Dorsolateral prefrontal cortex (tissue), 122 donors: ENCODE measurements at places on chromosomes 1 and 21.

DNA sequence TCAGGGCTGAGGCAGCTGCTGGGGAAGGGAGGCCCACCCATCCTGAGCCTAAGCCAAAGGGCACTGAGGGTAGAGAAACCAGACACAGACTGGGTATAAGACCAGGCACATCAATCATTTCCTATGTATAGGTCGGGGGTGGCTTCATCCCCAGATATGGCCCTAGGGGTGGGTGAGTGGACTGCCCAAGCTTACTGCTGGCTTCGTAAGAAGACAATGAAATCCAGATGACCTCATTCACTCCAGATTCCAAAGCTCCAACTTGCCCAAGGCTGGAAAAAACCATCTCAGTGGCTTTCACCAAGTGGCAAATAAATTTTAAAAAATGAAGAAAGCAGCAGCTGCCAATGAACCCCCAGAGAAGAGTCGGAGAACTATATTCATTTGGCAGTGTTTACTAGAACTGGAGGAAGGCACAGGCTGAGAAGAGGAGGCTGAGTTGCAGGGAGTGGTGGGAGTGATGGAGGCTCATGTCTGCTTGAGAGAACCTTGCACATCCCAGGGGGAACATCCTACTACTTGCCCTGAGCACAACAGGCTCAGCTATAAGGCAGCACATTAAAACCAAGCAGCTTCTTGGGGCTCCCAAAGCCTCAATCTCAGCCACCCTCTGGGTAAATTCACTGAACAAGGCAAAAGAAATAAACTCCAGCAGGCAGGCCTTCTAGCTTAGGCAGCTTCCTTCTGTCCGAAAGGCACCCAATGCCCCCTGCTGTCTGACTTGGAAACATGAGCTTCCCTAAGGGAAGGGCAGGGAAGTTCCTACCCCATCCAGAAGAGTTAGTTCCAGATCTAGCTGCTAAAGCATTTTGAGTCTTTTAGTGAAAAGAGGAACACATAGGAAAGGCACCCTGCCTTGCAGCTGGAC lies 14.1 kb downstream of the PEA15 start:
- DNase-seq, result peak; percentile 65

DNA sequence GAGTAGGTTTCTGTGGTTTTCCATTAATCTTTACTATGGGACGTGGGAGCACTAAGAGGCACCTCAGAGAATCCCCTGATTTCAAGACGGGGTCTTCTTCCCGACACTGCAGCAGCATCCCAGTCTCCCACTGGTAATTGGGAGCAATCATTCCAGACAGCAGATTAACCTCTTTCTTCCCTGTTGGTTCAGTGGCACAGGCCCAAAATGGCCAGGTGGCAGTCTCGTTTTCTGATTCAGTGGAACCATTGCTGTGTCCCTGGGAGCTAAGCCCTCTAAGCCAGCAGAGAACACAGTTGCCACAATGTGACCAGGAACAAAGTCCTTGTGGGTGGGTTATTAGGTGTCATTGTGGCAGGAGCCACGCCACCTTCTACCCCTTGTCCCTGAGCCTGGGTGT lies 342.1 kb downstream of the MATN1 start:
- no peak for DNase-seq

GRCh38 chr1:944341-945325 lies 14.4 kb downstream of the NOC2L start:
- DNase-seq, result no peak

DNA sequence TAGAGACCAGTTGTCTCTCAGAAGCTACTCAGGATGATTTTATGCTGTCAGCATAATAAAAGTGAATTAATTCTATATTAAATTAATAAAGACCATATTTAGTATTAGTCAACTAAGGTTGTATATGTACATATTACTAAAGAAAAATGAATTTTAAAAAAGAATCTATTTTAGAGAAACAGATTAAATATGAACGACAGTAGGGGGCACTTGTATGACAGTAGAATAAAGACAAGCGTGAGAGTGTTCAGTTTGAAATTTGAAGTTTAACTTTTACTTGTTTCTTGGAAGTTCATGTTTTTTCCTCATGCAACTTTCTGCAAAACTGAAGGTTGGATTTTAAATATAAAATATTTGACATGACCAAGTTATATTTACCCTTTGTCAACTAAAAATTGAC lies 67.9 kb upstream of the MACF1 start:
- no peak for DNase-seq

DNA sequence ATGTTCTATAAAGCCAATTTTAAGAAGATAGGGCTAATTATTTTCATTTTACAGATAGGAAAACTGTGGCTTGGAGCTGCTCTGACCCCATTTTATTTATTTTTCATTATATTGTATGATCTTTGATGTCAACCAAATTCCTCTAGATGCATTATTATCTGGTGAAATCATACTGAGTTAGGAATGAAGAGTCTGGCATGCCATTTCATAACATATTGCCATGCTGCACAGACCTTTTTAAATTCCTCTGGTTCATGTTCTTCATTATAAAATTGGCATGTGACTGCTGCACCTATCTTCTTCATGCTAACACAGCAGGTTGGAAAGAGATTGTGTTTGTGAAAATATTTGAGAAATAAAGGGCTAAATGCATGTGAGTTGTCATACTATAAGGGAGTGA lies 12.7 kb downstream of the PRRX1 start:
- no peak for DNase-seq

GRCh38 chr1:9181176-9181906 lies 52.4 kb upstream of the GPR157 start:
- peak; percentile 65 for DNase-seq

GRCh38 chr1:43509740-43510375 lies 20.8 kb upstream of the PTPRF start:
- DNase-seq, result no peak

- DNase-seq, result peak; percentile 74
Measured at GRCh38 chr1:36133484-36133883, 8.5 kb upstream of the COL8A2 start.

- no peak for DNase-seq
Measured at GRCh38 chr1:197178998-197179397, 32.5 kb upstream of the ASPM start.

DNA sequence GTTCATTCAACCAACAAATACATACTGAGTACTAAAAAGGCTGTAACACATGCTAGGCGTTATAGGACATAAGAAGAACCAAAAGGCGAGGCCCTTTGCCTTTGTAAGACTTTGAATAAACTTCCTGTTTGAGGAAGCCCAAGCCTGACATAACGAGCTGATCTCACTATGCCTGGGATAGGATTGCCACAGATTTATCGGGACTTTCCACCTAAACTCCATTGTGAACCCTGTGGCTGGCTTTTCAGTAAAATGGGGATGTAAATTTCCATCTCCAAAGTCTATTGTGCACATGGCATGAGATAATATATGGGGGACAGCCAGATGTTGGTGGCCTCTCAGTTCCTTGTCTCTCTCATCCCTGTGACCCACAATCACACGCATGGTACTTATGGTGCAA lies 41.9 kb downstream of the LMO4 start:
- DNase-seq, result no peak

- no peak for DNase-seq
Measured at GRCh38 chr1:2290171-2290578, 62.1 kb downstream of the SKI start.

- peak; percentile 44 for DNase-seq
Measured at GRCh38 chr1:204493145-204493983, 1.2 kb downstream of the PIK3C2B start.

DNA sequence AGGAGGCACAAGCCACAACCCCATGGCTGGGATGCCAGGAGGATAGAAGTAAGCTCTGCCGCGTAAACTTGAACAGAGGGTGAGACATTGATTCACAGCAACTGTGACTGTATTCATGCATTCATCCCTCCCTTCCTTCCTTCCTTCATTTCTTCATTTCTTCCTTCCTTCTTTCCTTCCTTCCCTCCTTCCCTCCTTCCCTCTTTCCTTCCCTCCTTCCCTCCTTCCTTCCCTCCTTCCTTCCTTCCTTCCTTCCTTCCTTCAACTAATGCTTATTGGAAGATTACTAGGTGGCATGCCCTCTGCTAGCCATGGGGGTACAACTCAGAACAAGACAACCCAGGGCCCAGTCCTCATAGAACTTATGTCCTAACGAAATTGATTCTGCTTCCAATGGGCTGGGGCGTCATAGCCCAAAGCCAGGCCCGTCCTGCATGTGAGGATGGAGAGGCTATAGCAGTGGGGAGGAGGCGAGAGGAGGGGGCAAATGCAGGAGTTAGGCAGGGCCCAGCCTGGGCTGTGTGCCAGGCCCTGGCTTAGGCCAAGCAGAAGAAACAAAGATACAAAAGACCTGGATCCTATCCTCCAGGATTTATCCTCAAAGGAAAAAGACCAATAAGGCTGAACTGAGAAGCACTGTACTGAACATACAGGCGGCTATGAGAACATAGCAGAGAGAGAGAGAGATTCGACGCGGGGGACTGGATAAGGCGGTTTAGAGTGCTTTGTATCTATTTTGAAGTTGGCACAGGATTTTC lies 24.4 kb upstream of the PAXBP1 start:
- no peak for DNase-seq

DNA sequence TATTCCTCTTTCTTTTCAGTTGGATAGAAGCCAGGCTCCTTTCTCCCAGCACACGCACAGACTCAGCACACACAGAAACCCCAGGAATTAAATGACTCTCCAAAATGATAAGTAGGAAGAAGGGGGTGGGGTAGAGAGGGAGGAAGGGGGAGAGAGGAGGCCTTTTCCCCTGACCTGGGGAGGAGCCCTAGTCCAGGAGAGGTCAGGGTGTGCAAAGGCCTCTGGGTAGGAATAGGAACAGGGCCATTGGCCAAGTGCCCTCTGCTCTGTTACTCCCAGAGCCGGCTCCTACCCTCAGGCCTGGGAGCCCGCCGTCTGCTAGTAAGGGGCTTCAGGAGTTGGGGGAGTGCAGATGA lies 35.6 kb upstream of the PUM1 start:
- DNase-seq, result no peak

DNA sequence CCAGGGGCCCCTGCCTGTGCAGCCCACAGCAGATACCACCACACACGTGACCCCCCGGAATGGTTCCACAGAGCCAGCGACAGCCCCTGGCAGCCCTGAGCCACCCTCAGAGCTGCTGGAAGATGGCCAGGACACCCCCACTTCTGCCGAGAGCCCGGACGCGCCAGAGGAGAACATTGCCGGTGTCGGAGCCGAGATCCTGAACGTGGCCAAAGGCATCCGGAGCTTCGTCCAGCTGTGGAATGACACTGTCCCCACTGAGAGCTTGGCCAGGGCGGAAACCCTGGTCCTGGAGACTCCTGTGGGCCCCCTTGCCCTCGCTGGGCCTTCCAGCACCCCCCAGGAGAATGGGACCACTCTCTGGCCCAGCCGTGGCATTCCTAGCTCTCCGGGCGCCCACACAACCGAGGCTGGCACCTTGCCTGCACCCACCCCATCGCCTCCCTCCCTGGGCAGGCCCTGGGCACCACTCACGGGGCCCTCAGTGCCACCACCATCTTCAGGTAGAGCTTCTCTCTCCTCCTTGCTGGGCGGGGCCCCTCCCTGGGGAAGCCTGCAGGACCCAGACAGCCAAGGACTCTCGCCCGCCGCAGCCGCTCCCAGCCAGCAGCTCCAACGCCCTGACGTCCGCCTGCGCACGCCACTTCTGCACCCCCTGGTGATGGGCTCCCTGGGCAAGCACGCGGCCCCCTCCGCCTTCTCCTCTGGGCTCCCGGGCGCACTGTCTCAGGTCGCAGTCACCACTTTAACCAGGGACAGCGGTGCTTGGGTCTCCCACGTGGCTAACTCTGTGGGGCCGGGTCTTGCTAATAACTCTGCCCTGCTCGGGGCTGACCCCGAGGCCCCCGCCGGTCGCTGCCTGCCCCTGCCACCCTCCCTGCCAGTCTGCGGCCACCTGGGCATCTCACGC lies 51.0 kb downstream of the COL18A1 start:
- DNase-seq, result no peak

DNA sequence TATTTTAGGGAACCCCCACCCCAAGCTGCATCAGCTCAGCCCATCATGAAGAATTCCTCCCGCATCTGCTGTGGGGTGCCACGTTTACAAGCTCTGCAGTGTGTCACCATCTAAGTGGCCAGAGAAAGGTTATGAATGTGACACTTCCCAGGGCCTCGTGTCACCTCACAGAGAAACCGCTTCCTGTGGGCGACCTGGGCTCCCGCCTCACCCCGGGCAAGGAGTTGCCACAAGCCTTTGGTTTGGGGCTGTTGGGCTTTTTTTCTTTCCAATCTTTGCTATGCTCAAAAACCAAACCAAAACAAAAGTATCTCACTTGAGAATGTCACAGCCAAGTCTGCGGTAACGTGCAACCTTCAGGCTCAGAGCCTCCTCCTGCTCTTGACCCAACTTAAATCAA lies 82.1 kb upstream of the ARHGEF16 start:
- DNase-seq, result no peak

- no peak for DNase-seq
Measured at GRCh38 chr1:44289530-44289929, 65.5 kb downstream of the ERI3 start.

- DNase-seq, result no peak
Measured at GRCh38 chr1:89809556-89809955, 11.3 kb upstream of the LRRC8D start.

GRCh38 chr1:119373465-119373864 lies 4.9 kb downstream of the HAO2 start:
- no peak for DNase-seq

DNA sequence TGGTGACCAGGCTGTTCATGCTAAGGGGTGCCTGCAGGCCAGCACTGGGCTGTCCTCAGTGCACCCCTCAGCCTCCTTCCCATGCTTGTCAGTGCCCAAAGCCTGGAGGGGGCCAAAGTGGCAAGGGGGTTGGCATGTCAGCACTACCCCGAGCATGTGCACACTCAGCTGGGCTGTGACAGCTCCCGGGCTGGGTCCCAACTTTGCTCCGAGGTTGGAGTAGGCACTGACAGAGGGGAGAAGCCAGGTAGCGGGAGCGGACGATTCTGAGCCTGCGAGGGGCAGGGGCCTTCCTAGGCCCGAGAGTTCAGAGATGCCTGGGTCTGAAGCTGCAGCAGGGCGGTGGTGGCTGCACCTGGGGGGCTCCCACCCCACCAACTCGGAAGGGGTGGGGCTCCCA lies 119.0 kb downstream of the MAST2 start:
- DNase-seq, result no peak

DNA sequence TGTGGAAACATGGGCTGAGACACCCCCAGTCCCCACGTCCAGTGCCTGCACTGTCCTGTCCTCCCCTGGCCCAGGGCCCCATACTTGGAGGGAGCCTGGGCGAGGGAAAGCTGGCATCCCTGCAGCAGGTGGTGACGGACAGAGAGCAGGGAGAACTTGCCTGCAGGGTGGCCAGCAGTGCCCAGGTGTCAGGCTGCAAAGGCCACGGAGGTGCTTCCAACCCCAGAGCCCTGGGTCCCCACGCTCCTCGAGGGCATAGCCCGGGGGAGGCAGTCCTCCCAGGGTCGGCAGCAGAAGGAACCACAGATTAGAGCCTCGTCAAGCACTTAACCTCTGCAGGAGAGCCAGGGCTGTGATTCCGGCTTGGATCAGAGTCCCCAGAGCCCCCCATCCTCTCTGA lies 77.5 kb downstream of the ARHGEF16 start:
- DNase-seq, result no peak

DNA sequence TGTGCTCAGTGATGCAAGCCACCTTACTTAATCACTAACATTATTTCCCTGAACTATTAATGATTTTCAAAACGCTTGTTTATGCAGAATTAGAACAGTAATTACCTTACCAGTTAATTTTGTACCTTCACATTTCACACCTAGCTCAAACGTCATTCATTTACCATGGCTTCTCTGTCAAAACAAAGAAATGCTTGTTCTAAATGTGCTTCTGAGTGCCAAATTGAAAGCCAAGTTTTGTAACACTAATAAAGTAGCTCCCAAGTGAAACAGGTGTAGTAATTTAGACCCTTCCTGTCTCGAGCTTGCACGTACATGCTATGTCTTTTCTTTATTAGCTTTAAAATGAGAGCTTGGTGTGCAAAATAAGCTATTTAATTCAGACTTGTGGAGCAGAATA lies 533.7 kb upstream of the PKN2 start:
- no peak for DNase-seq

- no peak for DNase-seq
Measured at GRCh38 chr21:34994766-34995631, 54.1 kb downstream of the RUNX1 start.
